SW480 (cell line): ENCODE measurements at places on chromosomes 7 and 10.

DNA sequence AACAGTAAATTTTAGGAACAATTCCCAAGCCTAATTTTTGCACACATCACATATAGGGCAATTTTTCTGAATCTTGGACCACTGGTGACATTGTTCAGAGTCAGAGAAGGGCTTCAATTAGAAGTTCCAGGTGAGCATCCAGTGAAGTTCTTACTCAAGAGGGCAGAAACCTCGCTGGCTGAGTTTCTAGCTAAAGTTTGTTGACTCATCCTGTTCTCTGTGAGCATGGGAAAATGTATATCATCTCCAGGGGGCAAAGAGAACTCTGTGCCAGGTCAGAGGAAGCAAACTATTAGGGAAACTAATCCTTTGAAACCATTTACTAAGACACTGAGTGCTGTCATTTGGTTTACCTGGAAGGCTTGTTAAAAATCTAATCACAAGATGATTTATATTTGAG is 695.6 kb upstream of the IGFBP3 start:
- no peak for DNase-seq

DNA sequence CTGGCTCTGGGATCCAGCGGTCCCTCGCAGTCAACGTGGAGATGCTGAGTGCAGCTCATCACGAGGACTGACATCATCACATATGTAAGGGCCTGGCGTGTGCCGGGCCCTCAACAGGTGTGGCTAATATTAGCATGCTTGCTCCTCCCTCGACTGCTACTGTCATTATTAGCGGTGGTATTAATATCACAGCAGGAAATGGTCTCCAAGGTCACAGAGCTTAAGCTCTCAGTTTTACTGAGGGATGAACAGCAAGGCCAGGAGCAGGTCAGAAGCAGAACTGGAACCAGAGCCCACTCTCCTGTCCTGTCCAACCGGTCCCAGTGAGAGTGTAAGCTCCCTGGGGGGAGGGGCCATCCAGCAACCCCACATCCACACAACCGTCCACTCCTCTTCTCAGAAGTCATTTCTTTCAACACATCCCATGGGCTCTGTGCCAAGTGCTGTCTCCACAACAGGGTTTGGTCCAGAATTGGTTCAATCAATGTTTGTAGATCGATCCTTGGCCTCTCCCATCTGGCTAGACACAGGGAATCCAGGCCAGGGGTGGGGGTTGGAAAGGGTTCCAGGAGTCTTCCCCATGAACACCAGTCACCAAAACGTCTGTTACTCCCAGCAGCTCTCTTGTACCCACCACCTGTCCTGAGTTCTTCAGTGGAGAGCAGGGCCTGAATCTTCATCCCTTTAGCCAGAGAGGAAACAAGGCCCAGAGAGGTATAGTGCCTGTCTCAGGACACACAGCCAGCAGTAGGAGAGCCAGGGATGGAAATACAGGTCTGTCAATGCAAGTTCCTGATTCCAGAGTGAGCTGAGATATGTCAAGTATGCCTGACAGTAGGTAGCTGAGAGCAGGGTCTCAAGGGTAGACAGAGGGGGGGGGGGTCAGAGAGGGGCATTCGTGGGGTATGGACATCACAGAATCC is 45.3 kb upstream of the ZMIZ1 start:
- DNase-seq = no peak

DNA sequence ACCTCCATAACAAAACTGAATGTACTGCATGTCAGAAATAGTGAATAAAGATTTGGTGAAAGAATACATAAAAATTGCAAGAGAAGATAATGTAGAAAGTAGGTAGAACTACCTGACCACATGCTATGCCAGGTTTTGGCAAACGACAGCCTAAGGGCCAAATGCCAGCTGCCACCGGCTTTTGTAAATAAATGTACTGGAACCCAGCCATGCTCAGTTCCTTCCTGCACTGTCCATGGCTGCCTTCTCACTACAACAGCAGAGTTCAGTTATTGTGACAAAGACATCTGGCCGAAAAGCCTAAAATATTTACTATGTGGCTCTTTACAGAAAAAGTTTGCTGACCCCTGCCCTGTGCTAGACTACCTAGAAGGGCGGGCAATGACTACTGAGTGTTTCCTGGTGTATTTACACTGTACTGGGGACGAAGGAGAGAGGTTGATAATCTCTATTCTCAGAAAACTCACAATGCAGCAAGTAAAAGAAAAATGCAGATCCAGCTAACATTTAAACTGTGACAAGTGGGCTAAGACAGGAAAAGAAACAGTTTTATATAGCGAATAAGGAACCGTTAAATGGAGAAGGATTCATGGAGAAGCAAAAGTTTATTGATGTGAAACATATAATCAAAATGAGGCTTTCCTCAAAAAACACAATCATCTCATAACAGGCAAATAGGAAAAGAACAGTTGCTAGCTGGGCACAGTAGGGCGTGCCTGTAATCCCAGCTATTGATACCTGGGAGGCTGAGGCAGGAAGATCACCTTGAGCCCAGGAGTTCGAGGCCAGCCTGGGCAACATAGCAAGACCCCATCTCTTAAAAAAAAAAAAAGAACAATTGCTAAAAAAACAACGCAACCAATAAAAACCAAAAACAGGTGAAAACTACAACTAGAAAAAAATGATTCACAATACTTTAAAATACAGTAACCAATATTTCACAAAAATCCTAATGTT is 13.7 kb downstream of the KIN start:
- DNase-seq = no peak

DNA sequence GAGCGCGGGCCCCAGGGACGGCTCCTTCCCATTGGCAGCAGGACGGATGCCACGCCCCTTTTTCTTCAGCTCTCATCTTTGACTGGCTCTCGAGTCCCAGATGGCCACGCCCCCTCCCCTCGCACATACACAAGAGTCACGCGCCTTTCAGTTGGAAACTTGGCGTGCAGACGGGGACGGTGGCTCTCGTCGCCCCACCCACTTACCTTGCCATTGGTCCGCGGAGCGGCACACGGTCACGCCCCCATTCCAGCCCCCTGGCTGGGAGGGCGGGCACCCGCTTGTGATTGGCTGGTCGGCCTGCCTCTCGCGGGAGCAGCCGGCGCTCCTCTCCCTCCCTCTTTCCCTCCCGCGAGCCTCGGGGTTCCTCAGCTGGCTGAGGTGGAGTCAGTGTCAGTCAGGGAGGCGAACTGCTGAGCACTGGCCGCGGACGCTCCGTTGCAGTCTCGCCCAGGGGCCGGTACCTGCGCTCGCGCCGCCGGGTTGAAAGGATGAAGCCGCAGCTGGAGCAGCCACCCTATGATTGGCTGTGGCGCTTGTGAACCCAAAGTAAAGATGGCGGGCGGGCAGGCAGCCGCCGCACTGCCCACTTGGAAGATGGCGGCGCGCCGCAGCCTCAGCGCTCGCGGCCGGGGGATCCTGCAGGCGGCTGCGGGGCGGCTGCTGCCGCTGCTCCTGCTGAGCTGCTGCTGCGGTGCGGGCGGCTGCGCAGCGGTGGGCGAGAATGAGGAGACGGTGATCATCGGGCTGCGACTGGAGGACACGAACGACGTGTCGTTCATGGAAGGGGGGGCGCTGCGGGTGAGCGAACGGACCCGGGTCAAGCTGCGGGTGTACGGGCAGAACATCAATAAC is at the start of gene CNNM2:
CNNM2 (plus strand) TSS at position 333 of the 855 bp plus-strand sequence; CDS start at position 520, 187 bp downstream.
- DNase-seq = peak; percentile 99

DNA sequence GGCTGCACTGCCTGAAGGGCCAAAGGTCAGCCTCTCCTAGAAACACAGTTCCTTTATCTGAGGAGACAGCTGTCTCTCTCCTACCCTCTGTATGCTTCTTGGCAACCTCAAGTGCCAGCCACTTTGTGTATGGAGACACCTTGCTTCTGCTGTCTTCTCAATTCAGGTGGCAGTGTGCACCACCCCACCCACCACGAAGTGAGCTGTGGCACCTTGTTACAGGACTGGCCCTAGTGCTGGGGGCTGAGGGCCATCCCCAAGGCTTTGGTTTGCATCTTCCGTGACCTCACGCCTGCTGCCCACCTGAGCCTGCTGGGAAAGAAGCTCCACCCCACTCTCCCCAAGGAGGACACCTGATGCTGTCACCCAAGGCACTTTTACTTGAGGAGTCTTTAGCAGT is 47.1 kb upstream of the LRRC4 start:
- DNase-seq = no peak

DNA sequence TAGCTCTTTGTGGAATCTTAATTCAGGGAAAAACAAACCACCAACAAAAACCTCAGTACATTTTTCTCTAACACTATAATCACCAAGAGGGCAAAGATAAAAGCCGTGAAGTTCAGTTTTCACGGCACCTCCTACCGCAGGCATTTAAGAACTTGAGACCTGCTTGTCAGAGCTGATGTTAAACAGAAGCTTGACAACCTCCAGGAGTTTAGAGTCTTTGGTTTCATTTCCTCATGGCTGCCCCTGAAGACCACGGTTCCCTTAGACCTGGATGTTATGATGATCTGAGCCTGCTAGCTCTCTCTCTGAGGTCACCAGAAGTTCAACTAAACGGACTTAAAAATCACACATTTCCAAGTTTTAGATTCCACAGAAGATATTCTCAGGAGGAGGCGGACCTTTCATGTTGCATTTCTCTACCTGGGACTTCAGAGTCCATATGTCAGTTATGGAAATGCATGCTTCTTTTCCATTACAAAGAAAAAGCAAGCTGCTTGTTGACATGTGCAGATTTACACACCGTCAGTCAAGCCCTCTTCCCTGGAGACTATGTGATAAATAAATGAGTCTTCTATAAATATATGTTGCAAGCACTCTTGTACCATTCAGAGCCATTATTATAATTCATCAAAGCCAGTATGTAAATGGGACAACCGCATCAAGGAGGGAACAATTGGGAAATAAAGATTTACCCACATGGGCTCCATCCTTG is 258.0 kb downstream of the GFRA1 start:
- peak; percentile 3 for DNase-seq

DNA sequence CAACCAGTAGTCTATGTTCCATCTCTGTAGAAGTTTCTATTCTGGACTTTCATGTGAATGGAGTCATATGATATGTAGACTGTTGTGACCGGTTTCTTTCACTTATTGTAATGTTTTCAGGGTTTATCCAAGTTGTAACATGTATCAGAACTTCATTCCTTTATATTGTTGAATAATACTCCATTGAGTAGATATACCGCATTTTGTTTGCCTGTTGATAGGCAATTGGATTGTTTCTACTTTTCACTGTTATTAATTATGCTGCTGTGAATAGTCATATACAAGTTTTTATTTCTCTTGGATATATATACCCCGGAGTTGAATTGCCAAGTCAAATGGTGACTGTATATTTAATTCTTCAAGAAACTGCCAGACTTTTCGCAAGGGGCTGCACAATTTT is 40.1 kb downstream of the SNX10 start:
- no peak for DNase-seq

DNA sequence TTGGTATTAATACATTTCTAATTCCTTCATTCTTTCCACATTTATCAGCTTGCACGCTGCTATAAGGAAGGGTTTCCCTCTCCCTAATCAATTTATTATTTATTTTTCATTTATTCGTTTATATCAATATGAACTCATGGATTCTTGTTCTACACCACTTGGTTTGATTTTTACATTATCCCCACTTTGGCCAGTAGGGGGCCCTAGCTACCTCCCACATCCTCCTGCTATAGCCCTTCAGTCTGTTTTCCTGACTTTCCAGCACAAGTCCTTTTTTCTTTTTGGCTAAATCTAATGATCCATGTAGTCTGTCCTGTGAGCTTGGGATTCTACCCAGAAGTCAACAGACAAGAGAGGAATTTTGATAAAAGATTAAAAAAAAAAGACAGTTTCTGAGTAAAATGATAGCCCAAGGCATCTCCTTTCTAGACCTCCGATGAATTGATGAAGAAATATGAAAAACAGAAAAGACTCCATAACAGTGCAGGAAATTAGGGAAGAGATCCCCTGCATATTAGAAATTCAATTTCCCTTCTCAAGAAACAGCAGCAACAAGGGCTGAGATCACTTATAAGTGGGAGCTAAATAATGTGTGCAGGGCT is 47.7 kb downstream of the LYZL2 start:
- peak; percentile 46 for DNase-seq

- DNase-seq = no peak
Observed at GRCh38 chr10:97926055-97926454, 76.4 kb downstream of the GOLGA7B start.
